ENCODE measurements at places on chromosomes 2 and 18.

DNA sequence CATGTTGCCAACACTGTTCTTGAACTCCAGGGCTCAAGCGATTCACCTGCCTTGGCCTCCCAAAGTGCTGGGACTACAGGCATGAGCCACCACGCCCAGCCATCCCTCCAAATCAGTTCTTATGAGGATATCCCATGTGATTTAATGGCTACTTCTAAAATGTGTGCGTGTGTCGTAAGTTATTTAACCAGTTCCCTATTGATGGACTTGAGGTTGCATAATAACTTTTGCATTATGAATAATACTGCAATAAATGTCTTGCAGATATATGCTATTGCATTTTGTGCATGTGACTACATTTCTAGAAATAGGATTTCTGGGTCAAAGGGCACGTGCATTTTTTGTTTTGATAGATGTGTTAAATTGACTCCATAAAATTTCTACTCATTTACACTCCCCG is 19.0 kb downstream of the DIPK1C start:
- DNase-seq, result no peak

GRCh38 chr18:63140038-63140450 is 179.5 kb downstream of the BCL2 start:
- DNase-seq, result no peak

- no peak for DNase-seq
These were observed 7.7 kb upstream of the OXER1 start for GRCh38 chr2:42771546-42772153.

DNA sequence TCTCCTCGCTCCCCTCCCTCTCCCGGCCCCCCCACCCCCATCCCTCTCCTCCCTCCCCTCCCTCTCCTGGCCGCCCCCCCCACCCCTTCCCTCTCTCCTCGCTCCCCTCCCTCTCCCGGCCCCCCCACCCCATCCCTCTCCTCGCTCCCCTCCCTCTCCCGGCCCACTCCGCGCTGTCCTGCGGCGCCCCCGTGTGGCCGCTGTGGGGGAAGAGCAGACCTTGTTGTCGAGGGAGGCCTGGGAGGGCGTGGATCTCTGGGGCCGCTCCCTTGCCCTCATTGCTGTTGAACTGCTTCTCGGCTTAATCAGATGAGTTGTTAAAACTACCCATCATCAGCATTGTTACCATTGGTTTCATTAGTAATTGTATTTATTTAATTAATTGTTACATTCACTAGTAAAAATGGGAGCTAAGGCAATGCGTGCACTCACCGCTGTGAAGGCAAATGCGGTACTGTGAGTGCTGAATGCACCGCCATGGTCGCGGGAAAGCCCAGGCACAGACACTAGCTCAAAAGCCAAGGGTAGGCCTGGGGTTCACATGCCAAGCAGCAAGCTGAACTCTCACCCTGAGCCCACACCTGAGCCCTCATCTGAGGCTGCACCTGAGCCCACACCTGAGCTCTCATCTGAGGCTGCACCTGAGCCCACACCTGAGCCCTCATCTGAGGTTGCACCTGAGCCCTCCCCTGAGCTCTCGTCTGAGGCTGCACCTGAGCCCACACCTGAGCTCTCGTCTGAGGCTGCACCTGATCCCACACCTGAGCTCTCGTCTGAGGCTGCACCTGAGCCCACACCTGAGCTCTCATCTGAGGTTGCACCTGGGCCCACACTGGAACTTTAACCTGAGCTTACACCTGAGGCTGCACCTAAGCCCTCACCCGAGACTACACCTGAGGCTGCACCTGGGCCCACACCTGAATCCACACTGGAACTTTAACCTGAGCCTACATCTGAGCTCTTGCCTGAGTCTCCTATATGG is 8.8 kb downstream of the RTP5 start:
- DNase-seq, result peak; percentile 79

DNA sequence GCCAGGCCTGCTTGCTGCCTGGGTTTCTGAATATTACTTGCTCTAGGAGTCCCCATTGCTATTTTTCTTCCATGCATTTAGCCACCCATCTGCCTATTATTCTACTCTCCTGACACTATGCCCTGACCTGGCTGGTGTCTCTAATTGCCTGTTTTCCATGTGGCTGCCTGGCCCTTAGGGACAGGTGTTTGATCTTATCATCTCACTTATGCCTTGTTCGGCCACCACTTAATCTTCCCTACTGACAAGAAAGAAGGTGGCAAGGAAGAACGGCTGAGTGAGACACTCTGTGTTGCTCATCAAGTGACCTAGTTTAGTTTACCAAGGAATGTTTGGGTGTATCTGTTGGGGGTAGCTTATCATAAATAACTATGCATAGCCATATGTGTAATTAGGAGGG is 50.4 kb upstream of the RAPH1 start:
- DNase-seq, result no peak

GRCh38 chr2:223554923-223555322 is 47.2 kb downstream of the SCG2 start:
- DNase-seq, result no peak

DNA sequence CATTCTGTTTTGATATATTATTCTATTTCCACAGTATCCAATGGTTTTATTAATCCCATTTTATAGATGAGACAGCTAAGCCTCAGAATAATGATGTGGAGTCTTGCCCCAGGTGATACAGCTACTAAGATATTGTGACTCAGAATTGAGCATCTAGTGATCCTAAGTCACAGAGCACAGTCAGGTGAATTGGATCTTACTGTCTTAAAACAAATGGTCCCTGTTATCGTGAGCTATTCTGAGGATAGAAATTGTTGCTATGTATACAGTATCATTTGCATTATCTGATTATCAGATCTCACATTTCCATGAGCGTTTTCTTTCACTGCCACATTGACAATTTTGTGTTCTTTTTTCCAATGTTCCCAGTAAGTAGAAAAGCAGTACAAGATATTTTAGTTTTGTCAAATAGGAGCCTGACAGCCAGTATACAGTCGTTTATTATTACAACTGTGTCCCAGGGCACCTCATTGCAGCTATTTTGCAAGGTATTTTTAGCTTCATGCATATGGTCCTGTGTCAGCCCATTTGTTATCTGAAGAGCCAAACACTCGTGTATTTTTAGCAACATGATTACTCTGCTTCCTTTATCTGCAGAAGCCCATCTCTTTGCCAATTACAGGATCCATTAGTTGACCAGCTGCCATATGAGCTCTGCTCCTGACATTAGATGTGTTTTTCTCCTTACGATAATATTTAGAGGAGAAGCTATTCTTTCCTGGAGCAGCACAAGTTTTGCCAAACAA is 25.1 kb upstream of the SGPP2 start:
- DNase-seq, result no peak

DNA sequence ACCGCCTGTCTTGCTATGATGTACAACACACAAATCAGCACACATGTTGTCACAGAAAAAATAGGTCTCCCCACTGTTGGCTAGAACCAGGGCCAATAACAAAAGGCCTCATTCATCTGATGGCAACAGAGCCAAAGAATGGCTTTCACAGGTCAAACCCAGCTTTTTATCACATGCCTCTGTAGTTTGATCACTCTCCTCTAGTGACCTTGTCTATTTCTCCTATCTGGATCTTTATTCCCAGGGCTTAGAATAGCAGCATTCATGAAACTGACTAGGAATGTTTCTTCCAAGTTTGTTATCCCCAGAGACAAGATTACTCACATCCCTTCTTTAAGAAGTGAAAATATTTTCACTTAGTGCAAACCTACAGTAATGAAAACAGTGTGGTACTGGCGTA is 285.8 kb upstream of the GYPC start:
- DNase-seq, result no peak

DNA sequence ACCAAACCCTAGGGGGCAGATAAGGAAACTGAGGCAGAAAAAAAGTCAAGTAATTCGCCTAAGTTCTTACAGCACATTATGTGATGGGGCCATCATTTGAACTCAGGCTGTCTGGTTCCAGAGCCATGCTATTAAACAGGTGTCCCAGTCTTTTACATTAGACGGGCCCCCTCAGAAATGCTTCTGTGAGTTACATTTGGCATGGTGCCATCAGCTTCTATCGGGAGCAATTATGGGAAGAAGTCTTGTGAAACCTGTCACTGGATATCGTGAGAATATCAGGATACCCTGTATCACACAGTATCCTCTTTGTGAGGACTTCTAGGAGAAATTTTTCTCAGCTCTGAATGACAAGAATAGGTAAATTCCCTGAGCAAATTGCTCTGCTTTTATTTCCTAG is 143.7 kb upstream of the NOSTRIN start:
- no peak for DNase-seq

DNA sequence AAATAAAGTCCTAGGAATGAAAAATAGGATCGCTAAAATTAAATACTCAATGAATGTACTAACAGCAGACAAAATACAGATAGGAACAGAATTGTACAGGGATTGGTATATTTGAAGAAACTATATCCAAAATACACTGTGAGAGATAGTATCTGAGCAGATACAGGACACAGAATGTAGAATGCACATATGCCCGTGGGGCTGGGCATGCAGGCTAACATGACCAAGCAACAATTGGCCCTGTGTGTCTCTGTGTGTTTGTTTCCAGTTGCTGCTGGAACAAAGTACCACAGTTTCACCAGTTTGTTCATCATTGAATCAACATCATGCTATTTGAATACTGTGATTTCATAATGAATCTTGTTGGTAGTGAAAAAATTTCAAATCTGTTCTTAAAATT is 127.6 kb downstream of the PMAIP1 start:
- DNase-seq, result no peak

DNA sequence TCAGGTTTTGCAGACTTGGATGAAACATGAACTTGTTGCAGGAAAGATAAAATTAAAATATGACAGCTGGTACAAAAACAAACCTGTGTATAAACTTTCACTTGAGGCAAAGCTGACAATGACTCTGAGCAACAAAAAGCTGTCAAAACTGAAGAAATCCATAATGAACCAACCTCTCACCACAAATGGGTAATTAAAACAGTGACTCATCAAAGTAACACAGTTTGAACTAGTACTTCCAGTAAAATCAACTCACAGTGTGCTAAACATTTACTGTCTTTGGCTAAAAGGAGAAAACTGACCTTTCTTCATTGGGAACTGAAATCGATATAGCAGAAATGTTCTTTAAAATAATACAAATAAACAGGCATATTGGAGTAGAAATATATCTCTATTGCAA is 209.7 kb downstream of the WDPCP start:
- DNase-seq, result no peak

DNA sequence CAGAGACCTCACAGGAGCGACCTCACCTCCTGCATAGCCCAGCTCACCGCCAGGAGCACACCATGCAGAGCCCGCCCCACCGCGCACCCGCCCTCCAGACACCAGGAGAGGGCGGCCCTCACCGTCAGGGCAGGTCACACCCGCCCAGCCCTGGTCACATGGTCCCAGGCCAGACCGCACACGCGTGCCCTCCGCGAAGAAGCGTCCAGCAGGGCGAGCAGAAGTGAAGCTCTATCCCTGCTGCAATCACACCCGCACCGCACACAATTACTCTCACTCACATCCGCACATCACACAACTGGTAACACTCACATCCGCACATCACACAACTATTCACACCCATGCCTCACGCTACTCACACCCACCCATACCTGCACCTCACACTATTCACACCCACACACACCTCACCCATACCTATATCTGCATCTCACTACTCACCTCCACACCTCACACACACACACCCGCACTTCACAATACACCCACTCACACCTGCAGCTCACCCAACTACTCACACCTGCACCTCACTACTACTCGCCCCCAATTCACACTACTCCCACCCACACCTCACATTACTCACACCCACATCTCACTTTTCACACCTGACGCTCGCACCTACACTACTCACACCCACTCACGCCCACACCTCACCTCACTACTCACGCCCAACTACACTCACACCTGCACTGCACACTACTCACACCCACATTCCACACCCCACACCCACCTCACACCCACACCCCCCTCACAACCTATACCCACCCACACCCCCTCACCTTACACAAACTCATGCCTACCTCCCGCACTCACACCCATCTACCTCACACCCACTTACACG is 242.0 kb downstream of the HDAC4 start:
- DNase-seq, result no peak

GRCh38 chr2:240797914-240798313 is 22.1 kb downstream of the KIF1A start:
- DNase-seq, result no peak

- no peak for DNase-seq
These were observed 140.6 kb upstream of the NOSTRIN start for GRCh38 chr2:168661863-168662256.
